ENCODE measurements at places on chromosomes 2 and 18.

DNA sequence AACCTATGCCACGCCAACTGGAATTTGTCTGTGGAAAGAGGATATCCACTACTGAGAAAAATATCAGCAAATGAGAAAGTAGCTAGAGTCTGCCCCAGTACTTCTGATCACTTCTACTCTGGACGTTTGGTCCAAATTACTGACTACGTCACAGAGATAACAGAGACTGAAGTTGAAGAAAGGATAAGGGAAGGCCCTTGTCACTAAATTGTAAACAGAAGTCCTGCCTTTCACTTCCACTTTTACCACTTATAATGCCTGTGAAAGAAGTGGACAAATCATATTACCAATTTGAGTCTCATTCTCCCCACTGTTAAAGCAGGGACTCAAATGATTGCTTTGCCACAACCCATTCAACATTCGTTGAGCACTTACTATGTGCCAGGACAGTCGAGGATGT, 173.9 kb upstream of the ERBB4 start:
- DNase-seq, result peak; percentile 7

GRCh38 chr2:170530284-170530745, 184.8 kb upstream of the SP5 start:
- DNase-seq, result peak; percentile 39

- DNase-seq, result no peak
Measured at GRCh38 chr2:165471349-165471950, 2.0 kb downstream of the CSRNP3 start.

- no peak for DNase-seq
Measured at GRCh38 chr2:3263487-3263886, 114.1 kb downstream of the EIPR1 start.

Data from Ammon's horn (tissue), 1 donor.